Muscle of leg (tissue), 16 donors: ENCODE measurements at places on chromosomes 7 and 10. TPM values are rescaled to one million over a fixed set of nuclear protein-coding genes. Genes with fewer than 3 reads are reported as not detected.
A peak's percentile ranks its signal among the peaks of the same experiment; 100 is the strongest.

PTPRN2 gene
- total RNA-seq = 1.4 TPM

ZP3 gene
- total RNA-seq = 0.49 TPM

DNA sequence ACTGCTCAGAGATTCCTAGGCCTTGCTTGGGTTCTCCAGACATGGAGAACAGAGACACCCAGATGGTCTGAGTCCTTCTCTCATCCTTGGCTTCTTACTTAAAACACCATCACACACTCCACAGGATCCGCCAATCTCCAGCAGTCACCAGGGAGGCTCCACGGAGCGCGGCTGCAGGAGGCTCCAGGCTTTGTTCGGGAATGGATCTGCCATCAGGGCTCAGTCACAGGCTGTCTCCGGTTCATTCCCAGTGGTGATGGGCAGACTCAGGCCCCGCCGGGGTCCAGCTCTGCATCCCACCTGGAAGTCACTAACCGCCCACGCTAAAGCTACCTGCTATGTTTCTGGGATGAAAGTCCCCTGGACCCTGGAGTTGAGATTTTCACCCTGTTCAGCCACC lies 312.9 kb downstream of the TCERG1L start:
- DNase-seq = no peak

GRCh38 chr10:75602341-75602740 lies 170.9 kb downstream of the LRMDA start:
- DNase-seq = peak; percentile 89

GRCh38 chr7:90621125-90621746 lies 25.1 kb downstream of the CDK14 start:
- no peak for DNase-seq
